ENCODE measurements at places on chromosomes 7 and 10. TPM values are rescaled to one million over a fixed set of nuclear protein-coding genes. Genes with fewer than 3 reads are reported as not detected.

CFAP43 gene
- polyA plus RNA-seq = not detected

SCD gene
- 391 TPM for polyA plus RNA-seq

SMKR1 gene
- 0.07 TPM for polyA plus RNA-seq

AIMP2 gene
- polyA plus RNA-seq = 31.2 TPM

NEURL1 gene
- 9.8 TPM for polyA plus RNA-seq

CPEB3 gene
- 1.3 TPM for polyA plus RNA-seq

Data from adipose tissue (tissue), 3 donors.